ENCODE measurements at places on chromosomes 3 and 15.
A peak's percentile ranks its signal among the peaks of the same experiment; 100 is the strongest.

GRCh38 chr3:193827871-193828270 lies 234.9 kb downstream of the OPA1 start:
- no peak for DNase-seq
- peaks cover 10% of the 10 kb centered on the region for H3K4me1 ChIP-seq
- H3K36me3 ChIP-seq = no peaks in the 10 kb centered on the region
- no peak overlapping the region for H3K4me3 ChIP-seq
- peaks cover 6% of the 10 kb centered on the region for H3K27me3 ChIP-seq
- no peak overlapping the region for H3K27ac ChIP-seq

GRCh38 chr3:30493911-30494311 lies 112.5 kb upstream of the TGFBR2 start:
- H3K27ac ChIP-seq = no peak overlapping the region
- H3K4me3 ChIP-seq = no peak overlapping the region
- DNase-seq = no peak
- no peaks in the 10 kb centered on the region for H3K27me3 ChIP-seq

DNA sequence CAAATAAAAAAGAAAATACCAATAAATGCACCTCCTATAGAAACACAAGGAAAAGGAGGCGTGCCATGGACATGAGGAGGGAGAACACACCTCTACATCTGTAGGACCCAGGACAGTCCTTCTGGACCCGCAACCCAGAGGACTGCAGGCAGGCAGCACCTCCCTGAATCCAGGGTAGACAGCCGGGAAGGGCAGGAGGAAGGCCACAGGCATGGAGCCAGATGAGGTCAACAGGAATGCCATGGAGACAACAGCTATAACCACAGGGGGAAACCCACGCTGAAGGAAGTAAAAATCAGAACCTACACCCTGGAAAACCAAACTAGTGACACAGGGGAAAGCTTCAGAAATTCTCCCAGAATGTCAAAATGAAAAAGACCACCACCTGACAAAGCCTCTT lies 248.8 kb upstream of the NSMCE3 start:
- H3K4me3 ChIP-seq = no peak overlapping the region
- peak; percentile 28 for DNase-seq
- H3K36me3 ChIP-seq = no peaks in the 10 kb centered on the region
- H3K27me3 ChIP-seq = no peaks in the 10 kb centered on the region
- no peak overlapping the region for H3K27ac ChIP-seq

GRCh38 chr3:125219261-125219701 lies 6.7 kb upstream of the SLC12A8 start:
- H3K27ac ChIP-seq = no peak overlapping the region
- H3K36me3 ChIP-seq = no peaks in the 10 kb centered on the region
- no peaks in the 10 kb centered on the region for H3K4me1 ChIP-seq
- H3K27me3 ChIP-seq = peaks cover under 1% of the 10 kb centered on the region
- no peak for DNase-seq
- H3K4me3 ChIP-seq = no peak overlapping the region

DNA sequence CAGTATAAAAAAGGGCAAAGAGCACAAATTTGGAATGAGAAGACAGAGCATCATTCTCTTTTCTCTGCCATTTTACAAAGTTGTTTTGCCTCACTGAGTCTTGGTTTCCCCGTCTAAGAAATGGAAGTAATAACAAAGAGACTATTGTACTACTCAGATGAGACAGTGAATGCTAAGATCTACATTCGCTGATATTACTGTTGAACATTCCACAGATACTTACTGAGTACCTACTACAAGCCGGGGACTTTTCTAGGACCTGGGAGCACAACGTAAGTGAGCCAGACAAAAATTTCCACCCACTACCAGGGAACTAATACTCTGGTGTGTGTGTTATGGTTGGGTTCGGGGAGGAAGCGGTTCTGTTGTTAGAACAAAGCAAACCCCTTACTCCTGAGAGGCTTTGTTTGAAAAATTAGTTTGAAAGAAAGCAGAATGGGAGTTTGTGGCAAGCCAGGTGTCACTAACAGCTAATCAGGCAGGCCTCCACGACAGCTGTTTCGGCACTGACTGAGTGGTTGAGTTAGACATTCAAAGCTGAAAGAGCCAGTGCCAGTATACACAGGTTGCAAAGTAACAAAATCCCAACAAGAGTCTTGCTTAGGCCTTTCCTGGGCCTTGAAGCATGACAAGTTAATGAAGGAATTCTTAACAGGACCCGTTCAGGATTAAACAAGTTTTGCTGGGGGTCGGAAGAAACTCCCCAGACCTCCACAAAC lies 458.3 kb downstream of the EDEM1 start:
- H3K27ac ChIP-seq = no peak overlapping the region
- no peaks in the 10 kb centered on the region for H3K36me3 ChIP-seq
- no peak overlapping the region for H3K4me3 ChIP-seq
- DNase-seq = no peak
- H3K4me1 ChIP-seq = no peaks in the 10 kb centered on the region

- no peaks in the 10 kb centered on the region for H3K36me3 ChIP-seq
- no peak for DNase-seq
- H3K4me1 ChIP-seq = no peaks in the 10 kb centered on the region
- peaks cover 5% of the 10 kb centered on the region for H3K27me3 ChIP-seq
- H3K4me3 ChIP-seq = no peak overlapping the region
- H3K27ac ChIP-seq = no peak overlapping the region
These were observed 23.3 kb upstream of the LARS2 start for GRCh38 chr3:45365060-45365459.

GRCh38 chr3:43035801-43036365 lies 56.8 kb downstream of the GASK1A start:
- no peak for DNase-seq
- no peaks in the 10 kb centered on the region for H3K27me3 ChIP-seq
- no peak overlapping the region for H3K4me3 ChIP-seq
- H3K4me1 ChIP-seq = no peaks in the 10 kb centered on the region

- H3K36me3 ChIP-seq = no peaks in the 10 kb centered on the region
- DNase-seq = peak; percentile 33
- H3K27ac ChIP-seq = peak overlapping the region; percentile 57
- H3K4me1 ChIP-seq = no peaks in the 10 kb centered on the region
These were observed 129.9 kb upstream of the UBE3A start for GRCh38 chr15:25568751-25569150.

GRCh38 chr3:9137676-9138075 lies 111.8 kb downstream of the SRGAP3 start:
- H3K36me3 ChIP-seq = no peaks in the 10 kb centered on the region
- peaks cover 3% of the 10 kb centered on the region for H3K27me3 ChIP-seq
- H3K4me1 ChIP-seq = peaks cover 8% of the 10 kb centered on the region
- H3K4me3 ChIP-seq = no peak overlapping the region

DNA sequence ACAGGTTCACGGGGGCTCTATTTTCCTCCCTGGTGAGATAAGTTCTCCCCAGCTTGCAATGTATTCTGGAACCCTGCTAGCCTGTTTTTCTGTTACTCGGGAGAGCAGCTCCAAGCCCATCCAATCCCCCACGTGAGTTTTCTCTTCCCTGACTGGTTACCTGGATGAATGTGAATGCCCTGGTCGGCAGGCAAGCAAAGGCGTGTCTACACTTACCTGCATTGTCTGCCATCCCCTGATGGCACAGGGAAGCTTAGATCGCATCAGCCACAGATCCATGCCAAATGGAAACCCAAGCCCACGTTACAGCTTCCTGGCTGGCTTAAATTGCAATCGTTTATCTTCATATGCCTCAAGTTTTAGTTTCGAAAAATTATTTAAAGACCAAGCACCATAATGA lies 149.9 kb downstream of the FOXP1 start:
- H3K27ac ChIP-seq = no peak overlapping the region
- peaks cover 43% of the 10 kb centered on the region for H3K4me1 ChIP-seq
- H3K27me3 ChIP-seq = no peaks in the 10 kb centered on the region
- no peaks in the 10 kb centered on the region for H3K36me3 ChIP-seq

DNA sequence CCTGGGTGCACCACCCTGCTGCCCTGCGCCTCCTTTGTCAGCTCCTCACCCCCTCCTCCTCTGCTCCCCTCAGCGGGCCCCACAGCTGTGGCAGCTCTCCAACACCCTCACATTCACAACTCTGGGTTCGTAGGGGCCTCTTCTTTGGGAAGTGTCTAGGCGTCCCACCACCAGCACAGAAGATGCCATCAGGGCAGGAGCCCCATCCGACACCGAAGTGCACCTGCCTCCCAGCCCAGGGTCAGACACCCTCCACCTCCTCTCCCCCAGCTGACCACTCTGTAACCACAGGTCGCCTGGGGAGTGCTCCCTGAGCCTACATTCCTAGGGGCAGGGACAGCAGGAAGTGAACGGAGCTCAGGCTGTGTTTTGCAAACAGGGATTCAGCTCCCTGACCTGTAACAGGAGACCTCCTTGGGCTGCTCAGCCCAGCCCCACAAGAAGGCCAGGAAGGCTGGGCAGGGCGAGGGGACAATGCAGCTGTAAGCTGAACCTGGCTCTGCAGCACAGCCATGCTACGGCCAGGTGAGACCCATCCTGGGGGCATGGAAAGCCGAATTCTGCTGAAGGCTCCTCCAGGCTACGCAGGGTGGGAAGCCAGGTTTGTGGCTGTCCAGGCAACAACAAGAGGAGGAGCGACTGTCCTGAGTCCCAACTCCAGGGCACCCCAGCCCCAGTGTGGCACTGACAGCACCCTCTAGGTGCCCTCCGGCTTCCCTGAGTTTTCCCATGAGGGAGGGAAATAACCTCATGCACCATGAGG lies 269.0 kb downstream of the GOLGA6L6 start:
- no peak overlapping the region for H3K4me3 ChIP-seq
- DNase-seq = no peak
- H3K27me3 ChIP-seq = peaks cover 37% of the 10 kb centered on the region
- no peaks in the 10 kb centered on the region for H3K36me3 ChIP-seq

DNA sequence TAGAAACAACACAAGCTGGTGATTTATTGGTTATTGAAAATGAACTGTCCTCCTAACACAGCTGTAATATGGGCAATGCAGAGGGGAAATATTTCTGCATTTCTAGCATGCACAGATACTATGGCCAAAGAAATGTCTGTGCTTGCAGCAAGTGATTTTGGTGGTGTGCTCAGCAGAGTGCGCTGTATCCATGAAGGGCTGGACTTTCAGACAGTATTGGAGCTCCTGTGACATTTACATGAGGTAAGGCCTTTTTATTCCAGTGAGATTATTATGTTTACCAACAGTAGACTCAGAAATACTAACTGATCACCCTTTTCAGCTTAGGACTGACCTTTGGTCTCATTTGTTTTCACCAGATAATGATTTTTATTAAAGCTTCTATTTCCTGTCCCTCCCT lies 1302.6 kb upstream of the EPHA6 start:
- no peaks in the 10 kb centered on the region for H3K4me1 ChIP-seq
- no peak overlapping the region for H3K4me3 ChIP-seq
- H3K27ac ChIP-seq = no peak overlapping the region
- H3K27me3 ChIP-seq = no peaks in the 10 kb centered on the region
- H3K36me3 ChIP-seq = no peaks in the 10 kb centered on the region
- no peak for DNase-seq

GRCh38 chr15:71353171-71353570 lies 237.9 kb downstream of the THSD4 start:
- H3K4me3 ChIP-seq = no peak overlapping the region
- H3K36me3 ChIP-seq = no peaks in the 10 kb centered on the region
- H3K27me3 ChIP-seq = no peaks in the 10 kb centered on the region
- DNase-seq = no peak

GRCh38 chr15:64452988-64453688 lies 7.2 kb upstream of the ZNF609 start:
- H3K36me3 ChIP-seq = peaks cover 10% of the 10 kb centered on the region
- H3K27ac ChIP-seq = no peak overlapping the region
- H3K4me3 ChIP-seq = no peak overlapping the region

DNA sequence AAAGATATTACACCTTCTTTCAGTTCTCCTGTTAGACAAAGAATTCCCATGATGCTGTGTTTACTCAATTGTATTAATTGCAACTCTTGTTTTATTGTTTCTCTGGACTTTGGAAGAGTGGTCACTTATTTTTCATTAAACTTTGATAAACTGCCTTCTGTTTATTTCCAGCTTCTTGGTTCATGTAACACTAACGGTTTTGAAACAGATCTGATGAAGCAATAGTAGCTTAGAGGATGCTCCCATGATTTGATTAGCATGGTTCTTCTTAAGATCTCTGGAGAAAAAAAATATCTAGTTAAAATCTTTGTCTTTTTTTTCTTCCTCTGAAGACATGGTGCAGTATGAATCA lies 90.1 kb downstream of the FNDC3B start:
- no peak for DNase-seq
- no peaks in the 10 kb centered on the region for H3K27me3 ChIP-seq
- H3K27ac ChIP-seq = peak overlapping the region; percentile 82
- H3K36me3 ChIP-seq = peaks cover 24% of the 10 kb centered on the region
- H3K4me3 ChIP-seq = no peak overlapping the region

- H3K4me3 ChIP-seq = no peak overlapping the region
- no peak overlapping the region for H3K27ac ChIP-seq
- no peak for DNase-seq
- no peaks in the 10 kb centered on the region for H3K4me1 ChIP-seq
- no peaks in the 10 kb centered on the region for H3K36me3 ChIP-seq
These were observed 52.1 kb downstream of the ITGA11 start for GRCh38 chr15:68379759-68380290.

GRCh38 chr3:13484851-13485590 lies 4.9 kb downstream of the HDAC11 start:
- peaks cover 20% of the 10 kb centered on the region for H3K4me1 ChIP-seq
- H3K27me3 ChIP-seq = no peaks in the 10 kb centered on the region
- DNase-seq = peak; percentile 86
- H3K27ac ChIP-seq = no peak overlapping the region
- peaks cover 30% of the 10 kb centered on the region for H3K36me3 ChIP-seq
- no peak overlapping the region for H3K4me3 ChIP-seq

DNA sequence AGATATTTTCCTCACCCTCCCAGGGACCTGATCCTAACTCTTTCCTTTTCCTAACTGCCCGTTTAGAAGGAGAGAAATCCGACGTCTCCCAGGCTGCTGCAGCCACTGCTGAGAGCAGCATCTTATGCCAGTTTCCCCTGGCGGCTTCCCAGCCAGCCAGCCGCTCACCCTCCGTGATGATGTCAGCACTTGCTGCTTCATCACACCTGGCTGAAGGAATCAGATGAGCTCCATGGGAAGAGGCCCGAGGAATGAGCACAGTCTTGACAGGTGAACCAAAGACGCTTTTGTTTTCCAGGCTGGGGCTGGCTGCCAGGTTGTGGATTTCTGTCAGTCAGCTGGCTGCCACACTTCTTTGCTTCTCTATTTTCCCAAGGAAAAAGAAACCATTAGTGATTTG lies 445.1 kb upstream of the RBMS3 start:
- H3K27me3 ChIP-seq = peaks cover 8% of the 10 kb centered on the region
- H3K27ac ChIP-seq = no peak overlapping the region
- no peaks in the 10 kb centered on the region for H3K4me1 ChIP-seq
- H3K36me3 ChIP-seq = no peaks in the 10 kb centered on the region
- no peak for DNase-seq

DNA sequence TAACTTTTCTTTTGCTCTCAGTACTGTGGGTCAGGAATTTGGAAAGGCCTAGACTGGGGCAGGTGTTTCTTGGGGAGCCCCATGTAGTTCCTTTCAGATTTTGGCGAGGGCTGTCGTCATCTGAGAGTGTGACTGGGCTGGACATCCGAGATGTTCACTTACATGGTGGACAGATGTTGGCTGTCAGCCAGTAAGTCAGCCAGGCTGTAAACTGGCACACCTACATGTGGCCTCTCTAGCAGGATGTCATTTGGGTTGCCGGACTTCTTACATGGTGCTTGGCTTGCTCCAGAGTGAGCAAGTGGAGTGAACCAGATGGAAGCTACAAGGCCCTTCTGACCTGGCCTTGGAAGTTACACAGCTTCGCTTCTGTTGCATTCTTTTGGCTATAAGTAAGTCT lies 20.7 kb downstream of the TATDN2 start:
- no peak overlapping the region for H3K4me3 ChIP-seq
- no peaks in the 10 kb centered on the region for H3K27me3 ChIP-seq
- DNase-seq = no peak
- H3K36me3 ChIP-seq = peaks cover 13% of the 10 kb centered on the region

- no peaks in the 10 kb centered on the region for H3K27me3 ChIP-seq
- peaks cover 30% of the 10 kb centered on the region for H3K4me1 ChIP-seq
- H3K36me3 ChIP-seq = peaks cover 28% of the 10 kb centered on the region
- H3K27ac ChIP-seq = no peak overlapping the region
- DNase-seq = no peak
These were observed 25.6 kb downstream of the SQOR start for GRCh38 chr15:45660231-45660979.
